ENCODE measurements at places on chromosomes 12 and 14.

- peaks cover 5% of the 10 kb centered on the region for H3K36me3 ChIP-seq
- H3K4me3 ChIP-seq: no peak overlapping the region
- H3K27me3 ChIP-seq: no peaks in the 10 kb centered on the region
- peak; percentile 90 for DNase-seq
- peak overlapping the region; percentile 26 for H3K27ac ChIP-seq
Measured at GRCh38 chr12:76037130-76038103, 5.8 kb upstream of the PHLDA1 start.

- no peak for DNase-seq
- H3K4me1 ChIP-seq: no peaks in the 10 kb centered on the region
- no peak overlapping the region for H3K27ac ChIP-seq
- no peaks in the 10 kb centered on the region for H3K27me3 ChIP-seq
Measured at GRCh38 chr12:32504591-32504990, 105.2 kb downstream of the FGD4 start.

GRCh38 chr12:131677699-131678098 is 33.2 kb upstream of the SFSWAP start:
- no peak for DNase-seq
- no peak overlapping the region for H3K4me3 ChIP-seq
- H3K27ac ChIP-seq: no peak overlapping the region
- no peaks in the 10 kb centered on the region for H3K36me3 ChIP-seq
- no peaks in the 10 kb centered on the region for H3K27me3 ChIP-seq

- no peaks in the 10 kb centered on the region for H3K36me3 ChIP-seq
- peaks cover 5% of the 10 kb centered on the region for H3K4me1 ChIP-seq
- H3K4me3 ChIP-seq: no peak overlapping the region
- no peak overlapping the region for H3K27ac ChIP-seq
- no peak for DNase-seq
Measured at GRCh38 chr14:51743588-51744000, 91.9 kb downstream of the FRMD6 start.

DNA sequence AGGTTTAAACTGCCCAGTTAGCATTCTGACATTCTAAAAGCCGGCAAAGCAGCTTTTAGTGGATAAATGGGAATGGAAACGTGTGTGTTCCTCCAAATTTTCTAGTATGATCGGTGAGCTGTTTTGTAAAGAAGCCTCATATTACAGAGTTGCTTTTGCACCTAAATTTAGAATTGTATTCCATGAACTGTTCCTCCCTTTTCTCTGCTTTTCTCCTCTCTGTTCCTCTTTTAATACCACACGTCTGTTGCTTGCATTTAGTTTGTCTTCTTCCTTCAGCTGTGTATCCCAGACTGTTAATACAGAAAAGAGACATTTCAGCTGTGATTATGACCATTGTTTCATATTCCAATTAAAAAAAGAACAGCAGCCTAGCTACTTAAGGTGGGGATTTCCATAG is 10.7 kb downstream of the DYRK2 start:
- H3K27ac ChIP-seq: no peak overlapping the region
- H3K36me3 ChIP-seq: peaks cover 80% of the 10 kb centered on the region
- no peaks in the 10 kb centered on the region for H3K27me3 ChIP-seq
- H3K4me3 ChIP-seq: no peak overlapping the region
- DNase-seq: no peak

- H3K27me3 ChIP-seq: no peaks in the 10 kb centered on the region
- H3K4me3 ChIP-seq: no peak overlapping the region
- DNase-seq: no peak
- no peaks in the 10 kb centered on the region for H3K4me1 ChIP-seq
- H3K27ac ChIP-seq: no peak overlapping the region
Measured at GRCh38 chr12:46459861-46460545, 87.4 kb upstream of the SLC38A2 start.

GRCh38 chr12:56362130-56363059 is at the start of gene APOF:
APOF (minus strand) TSS chr12:56362857; CDS start chr12:56362745, 112 bp downstream.
- H3K4me3 ChIP-seq: no peak within 1 kb of the TSS
- no peak within 1 kb of the TSS for H3K27ac ChIP-seq
- no peaks in the 10 kb centered on the region for H3K36me3 ChIP-seq
- no peak for DNase-seq

- H3K27me3 ChIP-seq: no peaks in the 10 kb centered on the region
- no peak overlapping the region for H3K4me3 ChIP-seq
- no peak for DNase-seq
- H3K27ac ChIP-seq: no peak overlapping the region
- peaks cover 39% of the 10 kb centered on the region for H3K36me3 ChIP-seq
Measured at GRCh38 chr14:73168274-73168673, 32.0 kb downstream of the PSEN1 start.

- H3K27me3 ChIP-seq: no peaks in the 10 kb centered on the region
- no peak overlapping the region for H3K4me3 ChIP-seq
- H3K27ac ChIP-seq: no peak overlapping the region
- DNase-seq: no peak
- H3K4me1 ChIP-seq: no peaks in the 10 kb centered on the region
Measured at GRCh38 chr14:99817331-99817730, 24.1 kb downstream of the EML1 start.

- H3K4me1 ChIP-seq: no peaks in the 10 kb centered on the region
- H3K27ac ChIP-seq: no peak overlapping the region
- DNase-seq: peak; percentile 24
- no peaks in the 10 kb centered on the region for H3K36me3 ChIP-seq
Measured at GRCh38 chr12:71721783-71722505, 32.7 kb upstream of the RAB21 start.

- H3K4me3 ChIP-seq: no peak overlapping the region
- H3K27me3 ChIP-seq: peaks cover 6% of the 10 kb centered on the region
- no peaks in the 10 kb centered on the region for H3K4me1 ChIP-seq
- no peak for DNase-seq
Measured at GRCh38 chr14:92890830-92891588, 31.9 kb upstream of the CHGA start.

DNA sequence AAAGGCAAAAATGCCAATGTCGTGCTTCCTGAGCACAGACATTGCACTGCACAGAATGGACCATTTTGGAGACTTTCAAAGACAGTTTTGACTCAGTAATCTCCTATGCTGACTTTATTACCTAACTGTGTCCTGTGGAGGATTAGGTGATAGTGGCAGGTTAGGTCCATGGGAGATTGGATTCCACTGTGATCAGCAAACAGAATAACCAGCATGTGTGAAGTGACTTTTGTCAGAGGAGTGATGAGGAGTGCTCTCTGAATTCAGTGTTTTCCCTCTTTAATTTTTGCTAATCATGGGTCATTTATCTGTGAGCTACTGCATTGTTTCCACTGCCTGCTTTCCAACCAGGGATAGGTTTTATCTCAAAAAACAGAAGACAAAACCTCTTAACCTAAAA is 662.5 kb downstream of the DIO2 start:
- no peaks in the 10 kb centered on the region for H3K4me1 ChIP-seq
- DNase-seq: no peak
- H3K36me3 ChIP-seq: no peaks in the 10 kb centered on the region
- no peaks in the 10 kb centered on the region for H3K27me3 ChIP-seq
- no peak overlapping the region for H3K27ac ChIP-seq
- no peak overlapping the region for H3K4me3 ChIP-seq

DNA sequence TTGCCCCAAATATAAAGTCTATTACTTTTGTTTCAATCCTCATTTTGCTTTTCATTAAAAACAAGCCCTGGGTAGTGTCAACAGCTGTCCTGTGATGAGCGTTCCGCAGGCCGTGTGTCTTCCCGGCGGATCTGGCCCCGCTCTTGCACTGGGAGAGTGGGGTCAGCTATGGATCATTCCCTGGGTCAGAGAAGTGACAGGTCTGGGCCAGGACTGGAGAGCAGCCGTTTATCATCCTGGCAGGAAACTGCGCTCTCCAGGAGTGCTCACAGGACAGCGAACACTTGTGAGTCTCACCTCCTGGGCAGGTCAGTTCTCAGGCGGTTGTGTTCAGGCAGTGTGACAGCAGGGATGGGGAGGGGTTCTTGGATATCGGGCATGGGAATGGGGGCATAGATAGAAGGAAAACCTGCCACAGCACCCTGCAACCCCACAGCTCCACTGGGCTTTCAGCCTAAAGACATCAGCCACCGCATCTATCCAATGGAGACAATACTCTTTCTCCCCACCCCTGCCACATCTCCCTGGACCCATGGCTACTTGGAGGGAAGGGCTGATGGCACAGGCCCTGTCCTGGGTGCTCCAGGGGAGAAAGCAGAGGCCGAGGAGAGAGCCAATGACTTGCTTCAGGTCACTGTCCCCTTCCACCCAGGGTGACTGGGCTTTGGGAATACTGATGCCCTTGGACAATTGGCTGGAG is 47.8 kb upstream of the CHGA start:
- DNase-seq: no peak
- H3K36me3 ChIP-seq: no peaks in the 10 kb centered on the region
- H3K27ac ChIP-seq: no peak overlapping the region

- H3K27ac ChIP-seq: no peak overlapping the region
- no peaks in the 10 kb centered on the region for H3K27me3 ChIP-seq
- DNase-seq: no peak
- H3K4me1 ChIP-seq: no peaks in the 10 kb centered on the region
Measured at GRCh38 chr12:61916831-61917230, 343.4 kb upstream of the USP15 start.

- H3K27me3 ChIP-seq: no peaks in the 10 kb centered on the region
- peak; percentile 88 for DNase-seq
- H3K36me3 ChIP-seq: no peaks in the 10 kb centered on the region
- H3K4me3 ChIP-seq: no peak overlapping the region
- no peaks in the 10 kb centered on the region for H3K4me1 ChIP-seq
Measured at GRCh38 chr14:93936245-93936644, 9.1 kb downstream of the FAM181A start.

DNA sequence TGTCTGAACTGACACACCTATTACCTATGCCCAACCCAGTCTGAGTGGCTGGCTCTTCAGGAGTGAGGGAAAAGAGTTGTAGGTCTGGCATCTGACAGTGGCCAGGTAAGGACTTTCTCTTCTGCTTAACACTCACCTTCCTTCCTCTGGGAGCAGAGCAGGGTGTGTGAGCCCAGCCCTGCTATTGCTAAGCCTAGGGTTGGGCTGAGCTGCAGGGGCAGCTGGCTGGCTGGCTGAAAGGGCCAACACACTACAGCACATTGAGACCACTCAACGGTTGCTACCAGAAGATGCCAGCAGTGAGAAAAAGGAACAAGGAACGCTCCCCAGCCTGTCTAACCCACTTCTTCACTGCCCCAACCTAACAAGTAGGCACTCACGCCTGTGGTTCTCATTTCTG is 201.2 kb downstream of the DPF3 start:
- no peaks in the 10 kb centered on the region for H3K4me1 ChIP-seq
- H3K4me3 ChIP-seq: no peak overlapping the region
- no peak for DNase-seq

DNA sequence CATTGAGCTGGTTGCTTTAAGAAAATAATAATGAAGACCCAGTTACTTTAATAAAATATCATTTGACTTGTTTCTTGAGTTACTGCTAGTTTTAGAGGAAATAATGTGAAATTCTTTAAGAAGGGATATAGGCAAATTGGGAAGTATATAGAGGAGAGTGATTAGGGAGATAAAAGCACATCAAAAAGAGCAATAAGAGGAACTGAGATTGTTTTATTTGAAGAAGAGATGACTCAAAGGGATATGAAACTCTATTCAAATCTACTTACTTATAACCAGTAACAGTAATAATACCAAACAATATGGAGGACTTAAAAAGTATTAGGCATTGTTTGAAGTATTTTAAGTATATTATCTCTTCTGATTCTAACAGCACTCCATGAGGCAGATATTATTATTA is 37.1 kb downstream of the LRRK2 start:
- no peaks in the 10 kb centered on the region for H3K27me3 ChIP-seq
- no peak overlapping the region for H3K4me3 ChIP-seq
- H3K36me3 ChIP-seq: no peaks in the 10 kb centered on the region
- no peak overlapping the region for H3K27ac ChIP-seq
- H3K4me1 ChIP-seq: peaks cover 14% of the 10 kb centered on the region
- peak; percentile 64 for DNase-seq

- no peak for DNase-seq
- no peaks in the 10 kb centered on the region for H3K36me3 ChIP-seq
- H3K27me3 ChIP-seq: no peaks in the 10 kb centered on the region
- H3K4me1 ChIP-seq: no peaks in the 10 kb centered on the region
- no peak overlapping the region for H3K4me3 ChIP-seq
Measured at GRCh38 chr12:51818566-51819300, 29.8 kb downstream of the FIGNL2 start.

- no peak overlapping the region for H3K27ac ChIP-seq
- H3K4me1 ChIP-seq: peaks cover 47% of the 10 kb centered on the region
- no peak overlapping the region for H3K4me3 ChIP-seq
- H3K27me3 ChIP-seq: no peaks in the 10 kb centered on the region
Measured at GRCh38 chr14:61923348-61923747, 161.1 kb downstream of the SNAPC1 start.

GRCh38 chr12:53380794-53381730 is 1.1 kb downstream of the SP1 start:
- H3K27me3 ChIP-seq: no peaks in the 10 kb centered on the region
- no peak for DNase-seq
- H3K36me3 ChIP-seq: peaks cover 12% of the 10 kb centered on the region

All from Karpas-422 (cell line).